ENCODE measurements at places on chromosomes 7 and 10.

DNA sequence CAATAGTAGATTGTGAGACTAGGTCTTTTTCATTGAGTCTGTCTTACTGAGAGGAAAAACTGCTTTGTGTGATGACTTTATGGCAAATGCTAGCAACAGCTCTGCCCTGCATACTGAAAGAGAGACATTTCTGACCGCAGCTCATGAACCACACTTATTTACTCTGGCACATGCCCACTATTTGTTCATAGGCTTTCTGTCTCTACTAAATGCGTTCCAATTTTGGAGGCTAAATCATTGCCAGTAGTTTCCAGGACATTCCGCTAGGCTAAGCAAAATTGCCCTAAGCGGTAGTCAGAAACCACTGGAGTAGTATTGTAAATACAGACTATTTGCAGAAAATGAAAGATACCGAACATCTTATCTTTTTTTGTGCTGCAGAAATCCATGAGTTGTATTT, 55.6 kb upstream of the DLX6 start:
- peak; percentile 60 for DNase-seq

DNA sequence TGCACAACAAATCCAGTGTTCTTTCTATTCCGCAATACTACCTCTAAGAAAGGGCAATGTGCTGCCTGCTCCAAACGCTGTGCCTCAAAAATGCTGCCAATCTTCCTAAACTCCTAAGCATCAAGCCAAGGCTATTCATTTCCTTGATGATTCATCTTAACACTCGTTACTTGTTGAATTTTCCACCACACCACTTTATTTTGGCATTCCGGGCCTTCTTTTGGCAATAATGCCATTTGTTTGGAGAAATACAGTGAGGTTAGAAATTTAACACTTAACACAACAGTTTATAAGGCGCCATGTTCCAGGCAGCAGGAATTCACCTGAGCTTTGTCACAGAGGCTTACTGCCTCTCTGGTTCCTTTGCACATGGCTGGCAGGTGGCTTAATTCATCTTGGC, 82.6 kb upstream of the ABCB5 start:
- DNase-seq, result no peak

DNA sequence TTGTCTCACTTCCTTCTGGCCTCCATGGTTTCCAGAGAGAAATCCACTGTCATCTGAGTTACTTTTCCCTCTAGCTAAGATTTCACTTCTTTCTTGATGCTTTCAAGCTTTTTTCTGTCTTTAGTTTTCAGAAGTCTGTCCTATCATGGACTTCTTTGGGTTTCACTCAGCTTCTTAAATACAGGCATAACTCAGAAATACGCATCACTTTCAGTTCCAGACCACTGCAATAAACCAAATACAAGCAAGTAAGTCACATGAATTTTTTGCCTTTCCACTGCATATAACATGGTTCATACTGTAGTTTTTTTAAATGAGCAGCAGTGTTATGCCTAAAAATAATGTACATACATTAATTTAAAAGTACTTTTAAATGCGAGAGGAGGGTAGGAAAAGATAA, 48.7 kb downstream of the STK17A start:
- DNase-seq, result no peak

GRCh38 chr10:43252783-43253341, 14.0 kb downstream of the RASGEF1A start:
- DNase-seq, result no peak
